ENCODE measurements at places on chromosomes 7 and 10.

DNA sequence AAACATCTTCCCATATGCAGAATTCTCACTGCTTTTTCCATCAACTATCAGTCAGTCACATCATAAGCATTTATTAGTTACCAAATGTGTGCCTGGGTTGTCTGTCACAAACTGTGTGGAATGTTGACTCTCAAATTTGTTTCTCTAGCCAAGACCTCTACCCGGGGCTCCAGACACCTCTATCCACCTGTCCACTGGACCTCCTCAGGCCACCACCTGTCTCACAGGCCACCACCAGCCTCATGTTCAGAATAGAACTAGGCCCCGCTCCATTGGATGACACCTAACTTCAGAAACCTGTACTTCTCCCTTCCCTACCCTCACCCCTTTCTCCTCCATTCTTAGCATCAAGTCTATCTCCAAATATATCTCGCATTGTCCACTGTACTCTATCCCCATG lies 176.9 kb downstream of the CHN2 start:
- DNase-seq, result no peak

GRCh38 chr10:15027741-15028140 lies 16.0 kb upstream of the OLAH start:
- DNase-seq, result no peak

DNA sequence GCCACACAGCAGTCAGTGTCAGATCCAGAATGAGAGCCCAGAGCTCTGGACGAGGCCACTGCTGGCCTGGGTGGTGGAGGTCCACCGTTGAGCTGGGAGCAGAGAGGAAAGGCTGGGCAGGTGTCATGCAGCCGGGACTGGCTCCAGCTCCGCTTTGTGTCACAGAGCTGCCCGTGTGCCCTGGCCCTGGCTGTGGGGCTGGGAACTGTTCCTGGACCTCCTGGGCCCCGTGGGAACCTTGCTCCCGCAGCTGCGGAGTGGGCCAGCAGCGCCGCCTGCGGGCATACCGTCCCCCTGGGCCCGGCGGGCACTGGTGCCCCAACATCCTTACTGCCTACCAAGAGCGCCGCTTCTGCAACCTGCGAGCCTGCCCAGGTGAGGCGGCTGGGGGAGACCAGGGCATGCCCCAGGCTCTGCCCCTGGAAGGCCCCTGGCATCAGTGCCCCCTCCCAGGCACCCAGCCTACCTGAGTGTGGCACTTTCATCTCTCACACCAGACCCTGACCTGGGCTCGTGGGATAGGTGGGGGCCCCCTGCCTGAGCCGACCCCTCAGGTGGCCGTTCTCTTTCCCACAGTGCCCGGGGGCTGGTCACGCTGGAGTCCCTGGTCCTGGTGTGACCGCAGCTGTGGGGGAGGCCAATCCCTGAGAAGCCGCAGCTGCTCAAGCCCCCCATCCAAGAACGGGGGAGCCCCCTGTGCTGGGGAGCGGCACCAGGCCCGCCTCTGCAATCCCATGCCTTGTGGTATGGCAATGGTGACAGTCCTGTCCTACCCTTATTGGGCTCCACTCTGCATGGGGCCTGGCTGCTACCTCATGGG lies 18.8 kb upstream of the ZNF862 start:
- no peak for DNase-seq

GRCh38 chr7:22801912-22802311 lies 20.7 kb downstream of the TOMM7 start:
- DNase-seq, result no peak

GRCh38 chr10:98424295-98425254 lies 9.6 kb upstream of the PYROXD2 start:
- DNase-seq, result no peak

DNA sequence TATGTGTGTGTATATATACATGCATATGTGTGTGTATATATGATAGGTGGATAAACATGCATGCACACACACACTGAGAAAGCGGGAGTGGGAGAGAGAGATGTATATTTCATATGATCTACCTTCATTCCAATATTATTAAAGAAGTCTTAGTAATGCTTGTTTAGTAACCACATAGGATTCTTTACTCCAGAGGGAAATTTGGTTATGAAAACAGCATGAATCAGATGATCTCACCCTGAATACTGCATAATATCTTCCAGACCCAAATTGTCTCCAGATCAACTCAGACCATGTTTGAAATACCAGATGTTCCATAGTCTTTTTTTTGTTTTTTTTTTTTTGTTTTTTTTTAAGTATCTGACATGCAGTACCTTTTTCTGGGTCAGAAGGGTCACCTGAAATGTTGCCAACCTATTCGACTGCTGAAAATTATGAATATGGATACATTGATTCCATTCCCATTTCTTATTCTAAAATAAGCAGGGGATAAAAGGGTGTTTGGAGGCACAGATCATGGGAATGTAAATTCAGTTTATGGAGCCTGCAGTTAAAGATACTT lies 17.4 kb downstream of the TES start:
- DNase-seq, result no peak
